ENCODE measurements at places on chromosomes 13 and 19.
A peak's percentile ranks its signal among the peaks of the same experiment; 100 is the strongest.

DNA sequence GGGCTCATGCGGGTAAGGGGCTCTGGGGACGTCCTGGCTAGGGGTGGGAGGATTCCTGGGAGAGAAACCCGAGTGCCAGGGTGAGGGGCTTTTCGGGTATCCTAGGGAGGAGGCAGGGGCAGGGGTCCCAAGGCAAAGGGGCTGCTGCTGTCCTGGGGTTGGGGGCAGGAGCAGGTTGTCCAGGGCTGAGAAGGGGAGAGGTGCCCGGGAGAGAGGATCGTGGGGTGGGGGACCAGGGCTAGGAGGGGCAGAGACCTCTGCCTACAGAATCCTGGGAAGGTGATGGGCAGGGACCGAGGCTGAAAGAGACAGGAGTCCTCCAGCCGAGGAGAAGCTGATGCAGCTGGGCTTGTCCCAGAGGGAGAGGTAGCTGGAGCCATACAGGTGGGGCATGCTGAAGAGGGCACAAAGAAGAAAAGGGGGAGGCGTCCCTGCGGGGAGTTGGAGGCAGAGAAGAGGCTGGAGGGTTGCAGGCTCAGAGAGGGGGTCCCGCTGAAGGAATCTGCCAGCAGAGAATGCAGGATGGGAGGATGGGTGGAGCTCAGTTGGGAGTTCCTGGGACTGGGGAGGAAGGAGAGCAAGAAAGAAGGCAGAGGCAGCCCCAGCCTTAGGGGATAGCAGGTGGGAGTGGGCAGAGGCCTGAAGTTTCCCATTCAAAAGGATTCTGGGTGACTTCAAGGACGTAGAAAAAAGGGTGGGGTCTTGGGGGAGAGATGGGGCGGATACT, 574 bp downstream of the CYP2S1 start:
- DNase-seq: peak; percentile 36

GRCh38 chr19:42122691-42123607, 9.3 kb downstream of the POU2F2 start:
- no peak for DNase-seq

DNA sequence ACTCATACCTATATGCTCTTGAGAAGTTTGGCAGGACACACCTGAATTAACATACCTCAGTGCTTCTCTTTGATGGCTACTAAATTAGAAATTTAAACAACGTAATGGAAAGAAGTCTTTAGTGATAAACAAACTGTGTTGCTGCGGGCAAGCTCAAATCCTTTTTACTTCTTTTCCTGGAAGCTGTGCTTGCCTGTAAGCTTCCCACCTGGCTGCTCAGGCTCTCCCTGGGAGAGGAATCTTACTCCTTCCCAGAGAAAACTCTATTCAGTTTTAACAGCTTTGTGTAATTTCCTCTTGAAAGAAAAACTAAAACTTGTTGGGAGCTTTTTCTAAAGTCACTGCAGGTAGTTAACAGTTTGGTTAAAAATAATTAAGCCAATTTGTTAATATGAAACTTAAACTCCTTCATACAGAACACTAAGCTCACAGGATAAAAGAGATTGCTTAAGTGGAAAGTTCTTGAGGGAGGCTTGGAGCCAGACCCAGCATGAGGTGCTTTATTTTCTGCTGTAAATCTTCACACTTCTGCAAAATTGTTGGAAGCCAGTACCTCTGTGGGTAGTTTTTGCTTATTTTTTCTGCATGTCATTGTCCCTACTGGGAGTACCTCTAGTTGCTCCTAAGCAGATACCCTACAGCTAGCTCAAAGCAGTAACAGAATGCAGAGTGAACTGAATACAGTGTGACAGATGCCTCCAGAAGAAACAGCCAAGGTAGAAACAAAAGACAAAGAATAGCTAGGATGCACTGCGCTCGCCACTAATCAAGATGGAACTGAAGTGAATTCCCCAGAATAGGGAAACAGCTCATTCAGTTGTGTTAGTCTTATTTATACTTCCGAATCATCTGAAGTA, 1253.0 kb downstream of the PCDH17 start:
- DNase-seq: no peak

DNA sequence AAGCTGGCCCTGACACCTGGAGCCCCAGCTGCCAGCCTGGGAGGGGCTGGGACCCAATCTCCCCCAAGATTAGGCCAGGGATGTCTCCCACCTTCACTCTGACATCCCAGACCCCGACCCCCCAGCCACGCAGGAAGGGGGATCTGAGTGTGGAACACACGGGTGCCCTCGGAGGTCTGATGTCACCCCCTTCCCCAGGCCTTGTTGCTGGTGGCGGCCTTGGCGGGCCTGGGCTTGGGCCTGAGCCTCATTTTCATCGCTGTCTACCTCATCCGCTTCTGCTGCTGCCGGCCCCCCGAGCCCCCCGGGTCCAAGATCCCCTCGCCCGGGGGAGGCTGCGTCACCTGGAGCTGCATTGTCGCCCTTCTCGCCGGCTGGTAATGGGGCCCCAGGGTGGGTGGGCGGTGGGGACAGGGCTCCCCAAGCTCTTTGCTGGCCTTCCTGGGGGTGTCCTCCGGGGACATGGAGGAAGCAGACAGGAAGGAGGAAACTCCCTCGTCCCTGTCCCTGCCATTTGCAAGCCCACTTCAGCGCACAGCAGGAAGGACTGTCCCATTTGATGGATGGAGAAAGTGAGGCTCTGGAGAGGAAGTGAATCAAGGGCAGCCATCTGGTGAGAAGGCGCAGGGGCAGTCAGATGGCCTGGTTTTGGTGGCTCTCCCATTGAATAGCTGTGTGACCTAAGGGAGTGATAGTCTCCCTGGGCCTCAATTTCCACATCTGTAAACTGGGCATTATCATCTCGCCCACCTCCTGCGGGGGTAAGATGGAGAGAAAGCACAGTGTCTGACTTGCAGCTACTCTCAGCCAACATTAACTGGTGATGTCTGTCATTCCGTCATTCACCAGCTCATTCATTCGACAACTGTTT, 3.9 kb downstream of the TTYH1 start:
- peak; percentile 14 for DNase-seq

- peak; percentile 89 for DNase-seq
Observed at GRCh38 chr19:38452430-38453366, 19.2 kb downstream of the RYR1 start.

GRCh38 chr19:48489608-48490216, 20.5 kb downstream of the CYTH2 start:
- DNase-seq: peak; percentile 93

GRCh38 chr19:29287061-29287460, 74.1 kb upstream of the UQCRFS1 start:
- no peak for DNase-seq

DNA sequence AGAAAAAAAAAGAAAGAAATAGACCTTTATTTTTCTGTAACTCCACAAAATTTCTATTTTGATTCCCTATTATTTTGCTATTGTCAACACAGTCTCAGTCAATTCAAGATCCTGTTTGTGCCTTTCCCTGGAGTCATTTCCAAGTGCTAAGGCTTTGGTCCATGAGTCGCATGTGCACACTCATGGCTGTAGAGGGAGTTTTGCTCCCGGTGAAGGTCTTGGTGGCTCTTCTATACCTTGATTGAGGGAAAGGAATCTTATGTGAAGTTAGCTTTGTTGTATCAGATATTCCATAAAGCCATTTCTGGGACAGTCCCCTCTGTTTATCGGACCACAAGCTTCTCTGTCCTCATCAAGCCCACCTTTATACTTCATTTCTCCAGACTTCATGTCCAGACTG, 58.7 kb upstream of the ALOX5AP start:
- DNase-seq: no peak

GRCh38 chr19:48290771-48291488, 21.0 kb downstream of the ZNF114 start:
- DNase-seq: peak; percentile 94

- DNase-seq: no peak
Observed at GRCh38 chr13:103276775-103277498, 210.7 kb upstream of the SLC10A2 start.

GRCh38 chr13:94712287-94712811, at the start of gene SOX21:
TSS of gene SOX21 (minus strand) at chr13:94712545. CDS start at chr13:94712049, 496 bp downstream.
- DNase-seq: peak; percentile 55

DNA sequence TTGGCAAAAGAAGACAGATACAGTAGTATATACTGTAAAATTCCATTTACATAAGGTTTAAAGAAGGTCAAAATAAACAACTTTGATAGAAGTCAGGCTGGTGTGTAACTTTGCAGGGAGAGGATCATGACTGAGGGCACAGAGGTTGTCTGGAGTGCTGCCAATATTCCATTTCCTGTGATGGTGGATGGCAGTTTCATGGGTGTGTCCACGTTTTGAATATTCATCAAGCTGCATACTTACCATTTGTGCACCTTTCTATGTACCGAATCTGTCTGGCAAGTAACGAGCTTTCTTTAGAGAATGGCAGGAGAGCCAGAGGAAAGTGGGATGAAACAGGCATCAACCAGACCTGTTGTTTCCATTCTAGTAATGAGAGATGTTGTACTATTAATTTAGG, 420.5 kb upstream of the HTR2A start:
- no peak for DNase-seq

GRCh38 chr13:35957241-35957731, 173.9 kb downstream of the DCLK1 start:
- no peak for DNase-seq

- no peak for DNase-seq
Observed at GRCh38 chr13:97334690-97335089, 99.3 kb upstream of the RAP2A start.

DNA sequence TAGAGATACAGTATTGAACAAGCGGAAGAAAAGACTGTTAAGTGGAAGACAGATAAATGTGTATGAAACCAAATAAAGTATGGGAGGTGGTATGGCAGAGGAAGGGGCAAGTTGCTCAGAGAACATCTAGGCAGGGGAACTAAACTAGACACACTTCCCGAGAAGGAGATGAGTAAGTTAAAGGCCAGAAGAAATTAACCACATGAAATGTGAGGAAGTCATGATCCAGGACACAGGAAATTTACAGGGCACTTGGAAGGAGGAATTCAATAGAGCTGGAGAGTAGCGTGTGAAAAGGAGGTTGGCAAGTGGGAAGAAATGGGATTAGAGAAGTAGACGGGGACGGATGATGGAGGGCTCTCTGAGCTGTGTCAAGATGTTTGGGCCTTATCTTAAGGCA, 208.8 kb downstream of the COG6 start:
- no peak for DNase-seq

DNA sequence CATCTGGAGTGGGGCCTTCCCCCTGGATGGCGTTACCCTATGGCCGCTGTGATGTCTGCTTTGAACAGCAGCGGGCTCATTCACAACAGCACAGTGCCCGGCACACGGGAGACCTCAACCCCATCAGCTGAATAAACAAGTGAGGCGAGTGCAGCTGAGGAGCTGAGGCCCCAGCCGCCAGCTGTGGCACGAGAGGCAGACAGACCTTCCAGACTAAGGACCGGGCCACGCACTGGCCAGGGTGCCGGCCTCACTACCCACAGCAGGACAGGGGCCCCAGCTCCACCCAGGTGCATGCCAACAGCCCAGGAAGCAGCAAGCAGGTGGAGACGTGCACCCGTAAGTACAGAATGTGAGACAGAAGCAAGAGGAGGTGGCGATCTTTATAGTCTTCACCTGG, 39.6 kb downstream of the STK24 start:
- DNase-seq: no peak

GRCh38 chr13:26021516-26021915, 30.3 kb downstream of the SHISA2 start:
- peak; percentile 33 for DNase-seq

GRCh38 chr13:98175043-98175442, 2.0 kb downstream of the RNF113B start:
- no peak for DNase-seq

GRCh38 chr19:58468216-58468839, 1.4 kb downstream of the ZNF324 start:
- DNase-seq: peak; percentile 21

DNA sequence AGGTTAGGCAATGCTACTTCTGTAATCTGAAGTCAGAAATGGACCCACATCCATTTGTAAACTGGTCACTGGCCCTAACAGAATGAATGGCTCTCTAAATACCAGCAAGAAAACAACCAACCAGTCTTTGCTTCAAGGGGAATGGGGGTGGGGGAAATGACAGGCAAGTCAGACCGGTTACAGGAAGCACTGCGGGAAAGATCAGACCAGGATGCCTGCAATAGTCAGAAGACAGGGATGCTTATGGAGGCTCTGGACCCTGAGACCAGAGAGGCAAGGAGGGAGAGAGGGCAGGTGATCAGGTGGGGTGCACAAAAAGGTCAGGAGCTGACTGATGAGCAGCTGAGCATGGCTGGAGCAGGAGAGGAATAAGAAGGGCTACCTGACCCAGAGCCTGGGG, 13.1 kb downstream of the MED26 start:
- DNase-seq: peak; percentile 77

- no peak for DNase-seq
Observed at GRCh38 chr19:55651236-55651635, 3.2 kb downstream of the CCDC106 start.

- no peak for DNase-seq
Observed at GRCh38 chr13:47519626-47520025, 481.4 kb downstream of the SUCLA2 start.

- no peak for DNase-seq
Observed at GRCh38 chr19:17647071-17648020, 40.8 kb downstream of the UNC13A start.

GRCh38 chr19:34217952-34218817, 36.2 kb upstream of the GARRE1 start:
- no peak for DNase-seq

- no peak for DNase-seq
Observed at GRCh38 chr19:10565028-10565566, 713 bp downstream of the KRI1 start.

- no peak for DNase-seq
Observed at GRCh38 chr19:17893766-17894165, 22.0 kb downstream of the SLC5A5 start.

- DNase-seq: no peak
Observed at GRCh38 chr13:42607546-42607945, 33.6 kb downstream of the TNFSF11 start.

GRCh38 chr13:91240341-91240740, 107.1 kb upstream of the MIR17HG start:
- DNase-seq: no peak

Data from ELF-1 (cell line).